Iris pigment epithelial cell (primary cell): ENCODE measurements at places on chromosomes 12 and 14.

- peak; percentile 62 for DNase-seq
These were observed 6.0 kb upstream of the GTSF1 start for GRCh38 chr12:54479421-54479820.

DNA sequence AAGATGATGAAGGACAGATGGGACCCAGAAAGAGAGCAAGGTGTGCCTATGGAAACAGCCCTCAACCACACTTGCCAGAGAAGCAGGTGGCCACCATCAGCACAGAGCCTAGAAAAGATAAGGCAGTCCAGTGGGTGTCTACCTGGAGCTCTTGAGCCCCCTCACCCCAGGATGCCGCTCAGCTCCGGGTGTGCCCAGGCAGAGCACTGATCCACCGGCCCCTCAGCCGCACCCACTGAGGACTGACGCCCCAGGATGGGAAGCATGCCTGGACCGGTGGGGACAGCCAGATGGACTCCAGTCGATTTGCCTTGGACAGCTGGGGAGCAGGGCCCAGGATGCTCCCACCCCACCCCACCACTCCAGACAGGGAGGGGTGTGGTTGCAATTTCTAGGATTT lies 15.1 kb upstream of the ZFP36L1 start:
- DNase-seq, result no peak

DNA sequence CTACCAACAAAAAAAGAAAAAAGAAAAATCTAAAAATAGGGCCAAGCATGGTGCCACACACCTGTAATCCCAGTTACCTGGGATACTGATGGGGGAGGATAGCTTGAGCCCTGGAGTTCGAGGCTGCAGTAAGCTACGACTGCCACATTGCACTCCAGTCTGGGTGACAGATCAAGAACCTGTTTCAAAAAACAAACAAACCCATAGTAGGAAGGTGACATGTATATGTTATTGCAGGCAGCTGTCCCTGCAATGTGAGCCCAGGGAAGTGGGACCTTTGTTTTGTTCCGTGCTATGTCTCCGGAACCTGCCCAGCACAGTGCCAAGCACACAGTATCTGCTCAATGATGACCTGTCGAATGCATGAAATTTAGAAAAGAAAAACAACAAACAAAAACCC lies 37.2 kb upstream of the YY1 start:
- DNase-seq, result no peak

DNA sequence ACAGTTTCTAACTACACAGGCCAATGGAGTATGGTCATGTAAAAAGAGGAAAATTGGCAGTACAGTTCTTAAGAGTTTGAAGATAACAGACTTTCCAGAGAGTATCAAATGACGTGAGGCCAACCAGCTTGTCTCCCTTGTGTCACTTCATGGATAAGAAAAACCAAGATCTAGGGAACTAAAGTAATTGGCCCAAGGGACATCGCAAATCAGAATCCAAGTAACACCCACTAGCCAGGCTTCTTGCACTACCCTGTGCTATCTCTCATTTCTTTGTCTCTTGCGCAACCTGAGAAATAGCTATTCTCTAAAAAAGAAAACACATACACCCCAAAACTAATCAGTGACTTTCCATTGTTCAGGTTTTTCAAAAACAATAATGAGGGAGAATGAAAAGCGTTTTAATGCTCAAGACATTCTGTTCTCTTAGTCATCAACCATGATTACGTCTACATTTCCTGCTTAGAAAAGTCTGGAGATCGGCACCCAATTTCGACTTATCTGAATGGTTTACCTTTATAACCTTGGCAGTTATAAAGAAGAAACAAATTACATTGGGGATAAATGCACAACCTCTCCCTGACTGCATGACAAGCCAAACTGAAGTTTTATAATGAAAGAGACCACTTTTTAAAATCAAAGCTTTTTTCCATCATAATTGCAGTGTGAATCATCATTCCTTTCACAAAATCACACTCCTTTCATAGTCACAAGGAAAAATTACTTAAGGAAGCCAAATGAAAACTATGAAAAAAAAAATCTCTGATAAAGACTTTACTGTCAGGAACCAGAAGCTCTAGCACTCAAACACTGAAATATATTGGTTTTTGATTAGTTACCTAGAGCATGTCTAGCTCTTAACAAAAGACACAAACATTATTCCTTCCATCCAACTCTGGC lies 42.1 kb downstream of the TMTC1 start:
- DNase-seq, result peak; percentile 94

DNA sequence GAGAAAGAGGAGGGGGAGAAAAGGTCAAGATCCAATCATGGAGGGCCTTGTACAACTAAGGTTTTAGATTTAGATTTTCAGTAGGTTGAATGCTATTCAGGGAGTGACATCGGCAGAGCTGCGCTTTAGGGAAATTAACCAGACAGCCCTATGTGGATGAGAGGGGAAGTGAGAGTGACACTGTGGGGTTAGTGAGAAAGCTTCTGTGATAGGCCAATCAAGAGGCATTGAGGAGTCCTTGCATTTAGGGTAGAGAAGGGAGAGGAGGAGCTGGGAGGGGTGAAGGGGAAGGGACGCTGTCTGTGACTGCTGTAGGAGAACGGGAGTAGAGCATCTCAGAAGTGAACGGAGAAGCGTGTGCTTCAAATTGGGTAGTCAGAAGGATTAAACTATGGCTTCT lies 3.4 kb downstream of the HSD17B6 start:
- no peak for DNase-seq

GRCh38 chr14:76112889-76113624 lies 38.7 kb upstream of the GPATCH2L start:
- DNase-seq, result no peak

- peak; percentile 40 for DNase-seq
These were observed at the start of gene CEP170B for GRCh38 chr14:104865081-104865630. Gene CEP170B, plus strand, starts transcription at chr14:104865268. Its CDS starts 3,183 bp downstream, at chr14:104868451.

DNA sequence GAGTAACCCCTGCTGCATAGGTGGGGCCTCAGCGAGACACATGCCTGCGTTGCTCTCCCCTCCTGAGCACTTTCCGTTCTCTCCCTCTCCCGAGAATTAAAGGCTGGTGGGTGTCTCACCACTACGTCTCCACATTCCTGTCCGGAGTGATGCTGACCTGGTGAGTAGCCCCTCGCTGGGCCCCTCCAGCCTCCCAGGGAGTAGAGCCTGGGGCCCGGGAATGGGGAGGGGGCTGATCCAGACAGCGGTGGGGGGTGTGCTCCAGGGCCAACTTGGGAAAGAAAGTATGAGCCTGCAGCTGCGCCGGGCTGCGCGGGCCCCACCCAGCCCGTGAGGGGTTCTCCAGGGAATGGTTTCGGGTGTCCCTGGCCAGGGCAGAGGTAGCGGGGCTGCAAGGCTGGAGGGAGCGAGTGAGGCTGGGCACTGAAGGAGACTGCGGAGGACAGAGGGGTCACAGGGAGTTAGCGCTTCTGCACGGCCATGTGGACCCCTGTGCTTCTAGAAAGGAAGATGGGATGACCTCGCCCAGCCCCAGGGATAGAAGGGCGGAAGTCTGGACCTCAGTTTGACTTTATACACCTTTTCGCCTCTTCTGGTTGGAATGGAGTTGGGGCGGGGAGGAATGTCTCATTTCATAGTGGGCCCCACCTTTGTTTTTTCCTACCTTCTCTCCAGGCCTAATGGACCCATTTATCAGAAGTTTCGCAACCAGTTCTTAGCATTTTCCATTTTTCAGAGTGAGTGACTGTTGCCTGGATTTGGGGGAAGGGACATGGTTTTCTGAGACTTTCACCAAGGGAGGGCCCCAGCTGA lies 22.5 kb downstream of the RHOF start:
- no peak for DNase-seq

GRCh38 chr12:14928931-14929330 lies 9.4 kb downstream of the ERP27 start:
- peak; percentile 29 for DNase-seq

GRCh38 chr12:75979181-75979580 lies 52.4 kb downstream of the PHLDA1 start:
- DNase-seq, result peak; percentile 52

DNA sequence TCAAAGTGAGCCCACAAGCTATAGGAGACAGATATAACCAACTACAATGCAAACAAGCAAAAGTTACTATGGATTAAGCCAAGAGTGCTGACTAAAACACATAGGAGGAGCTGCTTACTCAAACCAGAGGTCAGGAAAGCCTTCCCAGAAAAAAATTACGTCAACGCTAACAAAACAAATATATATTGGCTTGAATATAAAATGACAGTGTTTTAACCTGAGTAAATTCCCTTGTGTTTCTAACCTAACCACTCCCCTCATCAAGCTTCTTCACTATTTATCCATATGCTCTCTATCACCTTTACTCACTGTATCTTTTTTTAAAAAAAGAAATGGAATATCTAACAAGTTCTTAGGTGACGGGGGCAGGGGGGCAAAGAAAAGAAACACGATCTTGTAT lies 115.9 kb downstream of the MED13L start:
- DNase-seq, result peak; percentile 80
